ENCODE measurements at places on chromosomes 4 and X. TPM values are rescaled to one million over a fixed set of nuclear protein-coding genes. Genes with fewer than 3 reads are reported as not detected.

GRCh38 chr4:123419885-123420755 lies 23.5 kb downstream of the SPRY1 start:
- H3K4me1 ChIP-seq: peaks cover 16% of the 10 kb centered on the region
- H3K27ac ChIP-seq: no peak overlapping the region
- no peaks in the 10 kb centered on the region for H3K36me3 ChIP-seq
- H3K4me3 ChIP-seq: no peak overlapping the region
- DNase-seq: no peak

GRCh38 chrX:71109051-71109450 lies 2.3 kb downstream of the IL2RG start:
- no peaks in the 10 kb centered on the region for H3K4me1 ChIP-seq
- no peak for DNase-seq
- H3K4me3 ChIP-seq: no peak overlapping the region
- no peaks in the 10 kb centered on the region for H3K36me3 ChIP-seq

GRCh38 chr4:152065545-152065944 lies 304.7 kb upstream of the GATB start:
- no peak overlapping the region for H3K27ac ChIP-seq
- DNase-seq: no peak
- H3K36me3 ChIP-seq: peaks cover 5% of the 10 kb centered on the region
- H3K4me3 ChIP-seq: no peak overlapping the region
- no peaks in the 10 kb centered on the region for H3K27me3 ChIP-seq

DNA sequence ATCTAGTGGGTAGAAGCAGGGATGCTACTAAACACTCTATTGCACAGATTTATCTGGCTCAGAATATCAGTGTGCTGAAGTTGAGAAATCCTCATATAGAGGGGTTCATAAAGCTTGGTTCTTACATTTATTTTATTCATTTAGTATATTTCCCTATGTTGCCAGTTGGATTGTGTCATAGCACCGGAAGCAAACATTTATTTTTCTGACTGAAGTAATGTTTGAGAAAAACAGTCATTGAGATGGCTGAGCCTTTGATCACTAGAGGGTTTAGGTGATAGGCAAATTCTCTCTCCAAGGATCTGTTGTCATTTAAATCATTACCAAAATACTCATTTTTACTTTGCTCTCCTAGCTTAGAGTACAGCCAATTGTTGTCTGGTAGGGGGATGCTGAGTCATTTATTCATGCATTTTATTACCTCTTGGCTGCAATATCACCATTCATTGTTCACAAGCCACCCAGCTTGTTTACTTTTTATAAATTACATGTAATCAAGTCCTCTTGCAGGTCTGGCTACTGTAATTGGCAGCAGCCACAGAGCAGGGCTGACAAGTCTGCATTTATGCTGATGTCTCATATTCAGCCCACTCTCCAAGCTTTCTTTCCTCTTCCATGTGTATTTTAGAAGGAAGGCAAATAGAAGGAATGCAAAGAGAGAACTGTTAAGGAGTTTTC lies 15.2 kb downstream of the GAB1 start:
- no peaks in the 10 kb centered on the region for H3K27me3 ChIP-seq
- peaks cover 25% of the 10 kb centered on the region for H3K4me1 ChIP-seq
- H3K36me3 ChIP-seq: no peaks in the 10 kb centered on the region

GRCh38 chr4:103307453-103308247 lies 109.5 kb upstream of the CENPE start:
- H3K36me3 ChIP-seq: no peaks in the 10 kb centered on the region
- no peak overlapping the region for H3K4me3 ChIP-seq
- H3K27me3 ChIP-seq: no peaks in the 10 kb centered on the region
- no peak for DNase-seq

GRCh38 chr4:125620066-125620860 lies 305.5 kb downstream of the FAT4 start:
- H3K4me3 ChIP-seq: no peak overlapping the region
- H3K27ac ChIP-seq: peak overlapping the region; percentile 52
- H3K4me1 ChIP-seq: peaks cover 18% of the 10 kb centered on the region

GRCh38 chr4:184420881-184421416 lies 53.4 kb downstream of the IRF2 start:
- H3K4me3 ChIP-seq: no peak overlapping the region
- H3K27ac ChIP-seq: no peak overlapping the region
- H3K27me3 ChIP-seq: no peaks in the 10 kb centered on the region
- H3K36me3 ChIP-seq: peaks cover 46% of the 10 kb centered on the region

DNA sequence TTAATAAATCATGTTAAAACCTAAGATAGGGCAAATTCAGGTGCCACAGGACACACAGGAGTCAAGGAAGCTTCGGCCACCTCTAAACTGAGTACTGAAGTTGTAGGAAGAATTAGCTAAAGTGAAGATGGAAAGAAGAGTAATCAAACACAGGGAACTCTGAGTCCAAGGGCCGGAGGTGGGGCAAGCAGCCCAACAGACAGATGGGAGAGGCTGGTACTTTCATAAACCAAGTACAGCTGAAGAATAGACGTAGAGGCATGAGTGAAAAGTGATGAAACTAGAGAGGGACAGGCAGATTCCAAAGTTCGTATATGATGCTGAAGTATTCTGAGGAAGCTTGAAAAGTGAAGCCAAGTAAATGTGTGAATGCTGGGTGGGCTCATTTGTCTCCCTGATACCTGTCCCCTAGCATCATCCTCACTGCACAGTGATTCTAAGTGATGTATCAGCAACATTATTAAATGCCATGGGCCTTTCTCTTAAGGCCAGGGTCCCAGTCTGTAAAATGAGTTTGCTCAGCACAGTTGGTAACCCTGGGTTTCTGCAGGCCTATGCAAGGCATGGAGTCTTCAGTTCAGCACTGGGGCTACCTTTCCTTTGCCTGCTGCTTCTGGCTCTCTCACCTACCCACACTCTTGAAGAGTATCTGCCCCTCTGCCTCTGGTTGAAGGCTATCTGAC lies 203.3 kb downstream of the NR3C2 start:
- peaks cover 6% of the 10 kb centered on the region for H3K36me3 ChIP-seq
- H3K27ac ChIP-seq: no peak overlapping the region
- H3K4me1 ChIP-seq: no peaks in the 10 kb centered on the region
- H3K4me3 ChIP-seq: no peak overlapping the region
- DNase-seq: no peak

GRCh38 chr4:26985873-26986272 lies 125.2 kb downstream of the STIM2 start:
- no peaks in the 10 kb centered on the region for H3K27me3 ChIP-seq
- H3K36me3 ChIP-seq: no peaks in the 10 kb centered on the region
- DNase-seq: no peak

GRCh38 chr4:153789741-153790499 lies 1.0 kb upstream of the SFRP2 start:
- no peak overlapping the region for H3K27ac ChIP-seq
- no peak overlapping the region for H3K4me3 ChIP-seq
- no peaks in the 10 kb centered on the region for H3K36me3 ChIP-seq
- no peaks in the 10 kb centered on the region for H3K27me3 ChIP-seq
- no peaks in the 10 kb centered on the region for H3K4me1 ChIP-seq

DNA sequence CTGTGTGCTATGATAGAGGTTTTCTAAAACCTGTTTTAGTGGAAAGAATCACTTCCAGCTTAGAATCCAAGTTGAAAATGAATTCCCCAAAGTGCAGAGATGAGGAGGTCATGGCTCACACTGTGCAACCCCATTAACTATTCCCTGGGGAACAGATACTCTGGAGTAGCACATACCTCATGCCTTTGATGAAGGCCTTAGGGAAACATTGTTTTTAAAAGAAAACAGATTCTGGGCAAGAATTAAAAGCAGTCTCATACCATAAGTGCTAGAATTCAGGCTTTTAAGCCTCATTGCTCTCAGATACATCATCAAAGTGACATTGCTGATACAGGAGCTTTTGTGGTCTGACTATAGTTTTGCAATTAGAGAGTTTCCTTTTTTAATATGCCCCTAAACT lies 115.1 kb downstream of the NDST4 start:
- DNase-seq: no peak
- H3K27me3 ChIP-seq: no peaks in the 10 kb centered on the region
- no peak overlapping the region for H3K4me3 ChIP-seq
- no peak overlapping the region for H3K27ac ChIP-seq

GRCh38 chr4:165476214-165477098 lies 97.6 kb downstream of the CPE start:
- no peak overlapping the region for H3K4me3 ChIP-seq
- no peaks in the 10 kb centered on the region for H3K27me3 ChIP-seq
- H3K27ac ChIP-seq: peak overlapping the region; percentile 21
- peak; percentile 17 for DNase-seq

DNA sequence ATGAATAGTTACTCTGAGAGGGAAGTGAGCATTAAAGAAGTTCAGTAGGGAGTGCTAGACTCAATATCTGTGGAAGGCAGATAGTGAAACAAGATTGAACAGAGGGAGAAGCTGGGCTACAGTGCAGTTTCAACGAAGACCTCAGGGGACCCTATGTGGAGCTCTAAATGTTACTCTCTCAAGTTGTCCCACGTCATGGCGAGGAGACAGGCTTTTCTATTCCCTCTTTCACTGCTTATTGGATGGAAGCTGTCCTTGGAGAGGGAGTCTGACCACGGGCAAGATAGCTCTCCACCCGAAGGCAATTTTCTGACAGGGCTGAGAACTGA lies 42.3 kb upstream of the CCSER1 start:
- no peak overlapping the region for H3K4me3 ChIP-seq
- H3K27me3 ChIP-seq: no peaks in the 10 kb centered on the region
- H3K36me3 ChIP-seq: no peaks in the 10 kb centered on the region
- H3K27ac ChIP-seq: no peak overlapping the region
- DNase-seq: no peak
- H3K4me1 ChIP-seq: no peaks in the 10 kb centered on the region

- no peak for DNase-seq
- no peak overlapping the region for H3K27ac ChIP-seq
- H3K4me1 ChIP-seq: peaks cover 6% of the 10 kb centered on the region
Observed at GRCh38 chr4:165118256-165118909, 5.7 kb upstream of the TMEM192 start.

GRCh38 chr4:144501231-144501780 lies 144.7 kb upstream of the HHIP start:
- DNase-seq: no peak
- H3K4me3 ChIP-seq: no peak overlapping the region
- no peaks in the 10 kb centered on the region for H3K27me3 ChIP-seq
- no peak overlapping the region for H3K27ac ChIP-seq

DNA sequence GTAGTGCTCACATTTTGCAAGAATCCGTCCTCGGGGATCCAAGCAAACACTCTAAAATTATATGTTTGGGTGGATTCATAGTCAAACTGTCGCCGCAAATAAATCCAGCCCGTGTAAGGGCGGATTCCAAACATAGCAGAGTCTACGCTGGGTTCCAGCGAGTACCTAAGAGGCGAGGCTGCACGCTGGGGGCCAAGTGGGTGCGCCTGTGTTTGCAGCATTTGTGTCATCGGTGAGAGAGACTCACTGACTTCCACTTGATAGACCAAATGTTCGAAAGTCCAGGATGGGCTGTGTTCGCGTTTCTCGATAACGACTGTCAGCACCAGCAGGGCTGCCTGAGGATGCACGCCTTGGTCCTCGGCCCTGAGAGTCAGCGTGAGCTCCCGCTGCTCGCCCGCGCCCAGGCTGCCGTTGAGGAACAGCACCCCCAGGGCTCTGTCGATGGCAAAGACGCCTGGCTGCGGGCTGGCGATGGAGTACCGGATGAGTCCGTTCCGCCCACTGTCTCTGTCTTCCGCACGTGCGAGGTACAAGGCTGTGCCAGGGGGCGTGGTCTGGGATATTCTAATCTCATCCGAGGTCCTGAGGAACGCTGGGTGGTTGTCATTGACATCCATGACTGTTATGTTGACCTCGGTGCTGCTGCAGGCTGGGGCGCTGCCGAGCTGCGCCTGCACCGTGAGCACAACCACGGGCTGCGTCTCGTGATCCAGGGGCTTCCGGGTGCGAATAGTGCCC lies 158.7 kb downstream of the DCHS2 start:
- no peak for DNase-seq
- no peak overlapping the region for H3K4me3 ChIP-seq
- H3K27ac ChIP-seq: no peak overlapping the region
- no peaks in the 10 kb centered on the region for H3K4me1 ChIP-seq
- H3K36me3 ChIP-seq: no peaks in the 10 kb centered on the region
- H3K27me3 ChIP-seq: no peaks in the 10 kb centered on the region

DNA sequence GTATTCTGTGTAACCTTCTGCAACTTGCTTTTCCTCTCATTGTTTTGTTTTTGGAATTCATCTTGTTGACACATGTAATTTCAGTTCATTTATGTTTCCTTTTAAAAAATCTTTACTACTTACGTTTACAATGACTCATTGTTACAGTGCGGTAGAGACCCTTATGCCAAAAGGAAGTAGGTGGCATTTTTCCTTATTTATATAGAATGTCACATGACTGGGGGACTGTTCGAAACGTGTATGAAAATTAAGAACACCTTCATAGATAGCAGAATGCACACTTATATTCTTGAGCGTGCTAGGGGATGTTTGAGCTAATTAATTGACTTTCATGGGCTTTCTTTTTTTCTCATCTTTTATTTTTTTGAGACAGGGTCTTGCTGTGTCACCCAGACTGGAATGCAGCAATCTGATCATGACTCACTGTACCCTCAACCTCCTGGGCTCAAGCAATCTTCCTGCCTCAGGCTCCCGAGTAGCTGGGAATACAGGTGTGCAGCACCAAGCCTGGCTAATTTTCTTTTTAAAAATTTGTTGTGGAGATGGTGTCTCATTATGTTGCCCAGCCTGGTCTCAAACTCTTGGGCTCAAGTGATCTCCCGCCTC lies 7.3 kb downstream of the REPS2 start:
- peak overlapping the region; percentile 57 for H3K27ac ChIP-seq
- peaks cover 64% of the 10 kb centered on the region for H3K27me3 ChIP-seq
- DNase-seq: peak; percentile 20
- H3K4me3 ChIP-seq: peak overlapping the region; percentile 40
- no peaks in the 10 kb centered on the region for H3K36me3 ChIP-seq

- no peaks in the 10 kb centered on the region for H3K4me1 ChIP-seq
- peak overlapping the region; percentile 7 for H3K27ac ChIP-seq
- no peaks in the 10 kb centered on the region for H3K36me3 ChIP-seq
- peak; percentile 25 for DNase-seq
- no peak overlapping the region for H3K4me3 ChIP-seq
- H3K27me3 ChIP-seq: no peaks in the 10 kb centered on the region
Observed at GRCh38 chr4:181821039-181822004, 421.9 kb upstream of the TENM3 start.

GRCh38 chr4:61202638-61203435 lies 2.7 kb downstream of the ADGRL3 start:
- peak overlapping the region; percentile 61 for H3K27ac ChIP-seq
- H3K4me3 ChIP-seq: peak overlapping the region; percentile 79
- H3K27me3 ChIP-seq: no peaks in the 10 kb centered on the region
- no peaks in the 10 kb centered on the region for H3K36me3 ChIP-seq
- peaks cover 22% of the 10 kb centered on the region for H3K4me1 ChIP-seq

Gene CTPS2
- 5.5 TPM for total RNA-seq

Gene FAM114A1
- total RNA-seq: 22.7 TPM

Gene GATB
- total RNA-seq: 17.8 TPM

Gene MAD2L1
- total RNA-seq: 16.2 TPM

Gene PCDH18
- 3.5 TPM for total RNA-seq

Gene ADH4
- total RNA-seq: not detected

Gene MAGEA12
- not detected for total RNA-seq

Gene ZNF157
- total RNA-seq: not detected

Gene NDUFC1
- 86.1 TPM for total RNA-seq

Data from MCF 10A (cell line).